ENCODE measurements at places on chromosomes 7 and 10.

DNA sequence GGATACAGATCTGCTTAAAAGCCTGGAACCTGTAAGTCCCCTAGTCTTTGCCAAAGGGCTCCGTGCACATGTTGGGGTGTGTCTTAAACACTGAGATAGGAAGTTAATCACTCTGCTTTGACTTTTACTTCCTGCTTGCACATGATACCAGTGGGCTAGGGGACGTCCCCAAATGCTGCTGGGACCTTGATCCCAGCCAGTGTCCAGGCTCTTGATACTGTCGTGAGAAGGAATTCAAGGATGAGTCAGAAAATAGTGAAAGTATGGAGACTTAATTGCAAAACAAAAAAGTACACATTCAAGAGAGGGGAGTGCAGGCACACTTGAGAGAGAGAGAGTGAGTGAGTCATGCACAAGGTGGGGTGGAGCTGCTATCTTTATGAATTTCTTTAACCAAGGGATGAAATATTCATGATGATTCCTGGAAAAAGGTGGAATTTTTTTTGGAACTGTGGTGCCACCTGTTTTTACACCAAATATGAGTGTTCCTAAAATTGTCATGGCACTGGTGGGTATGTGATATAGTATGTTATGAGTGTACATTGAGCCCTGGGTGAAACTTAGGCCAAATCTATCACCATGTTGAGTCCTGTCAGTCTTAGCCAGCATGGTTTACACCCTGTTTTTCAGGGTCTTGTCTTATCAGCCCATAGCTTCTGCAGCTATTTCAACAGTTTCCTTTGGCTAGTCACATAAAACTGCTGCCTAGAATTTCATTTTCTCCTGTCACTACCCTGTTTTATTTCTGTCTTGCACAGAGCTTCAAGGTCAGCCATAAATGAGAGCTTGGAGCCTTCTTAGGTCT, 88.3 kb upstream of the CYP26C1 start:
- no peak for DNase-seq

GRCh38 chr7:36245684-36246299, 92.7 kb downstream of the EEPD1 start:
- DNase-seq = no peak

- no peak for DNase-seq
Observed at GRCh38 chr7:44395067-44395466, 69.7 kb upstream of the CAMK2B start.

DNA sequence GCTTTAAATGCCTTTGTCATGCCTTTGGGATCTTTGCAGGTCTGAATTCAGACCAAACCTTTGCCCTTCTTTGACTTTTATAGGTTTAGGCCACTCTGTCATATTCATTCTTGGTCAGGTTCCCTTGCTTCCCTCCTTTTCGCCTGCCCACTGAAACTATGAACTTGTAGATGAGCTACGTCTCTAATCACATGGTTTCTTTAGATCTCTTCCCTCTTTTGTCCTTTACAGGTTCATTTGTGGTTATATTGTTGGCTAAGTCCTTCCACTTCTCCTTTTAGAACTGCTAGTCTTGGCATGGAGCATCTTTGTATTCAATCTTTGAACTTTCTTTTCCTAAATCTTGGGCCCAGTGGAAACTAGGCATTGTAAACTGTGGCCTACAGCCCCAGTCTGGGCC, 104.0 kb upstream of the ZEB1 start:
- no peak for DNase-seq

DNA sequence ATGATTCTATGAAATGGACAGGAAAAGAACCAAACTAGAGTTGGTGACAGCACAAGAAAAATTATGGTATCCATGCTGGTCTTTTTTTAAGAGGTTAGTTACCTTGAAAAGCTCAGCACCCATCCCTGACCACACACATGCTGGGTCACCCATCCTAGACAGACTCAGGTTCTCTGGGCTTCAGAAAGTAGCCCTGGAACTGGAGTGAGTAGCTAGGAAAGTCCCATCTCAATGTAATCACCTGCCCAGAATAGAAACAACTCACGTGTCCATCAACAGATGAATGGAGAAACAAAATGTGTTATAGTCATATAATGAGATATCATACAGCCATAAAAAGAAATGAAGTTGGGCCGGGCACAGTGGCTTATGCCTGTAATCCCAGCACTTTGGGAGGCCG, 37.0 kb downstream of the GSDME start:
- DNase-seq = no peak

DNA sequence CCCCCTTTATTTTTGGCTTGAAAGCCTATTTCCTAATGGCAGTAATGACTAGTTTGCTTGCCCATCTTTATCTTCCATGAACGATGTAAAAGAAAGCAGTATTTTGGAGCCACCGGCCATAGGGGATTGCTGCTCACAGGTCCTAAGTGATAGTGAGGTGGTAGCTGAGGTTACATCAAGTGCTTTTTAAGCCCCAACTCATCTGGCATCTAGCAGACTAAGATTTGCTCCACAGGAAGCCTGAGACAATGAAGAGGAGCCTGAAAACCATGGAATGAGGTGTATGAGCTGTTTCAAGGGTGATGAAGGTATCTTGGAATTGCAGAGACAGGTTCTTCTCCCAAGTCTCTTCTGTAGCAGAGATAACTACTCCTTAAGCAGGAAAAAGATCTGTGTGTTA, 496.3 kb downstream of the XPNPEP1 start:
- no peak for DNase-seq

GRCh38 chr7:158407581-158408317, 179.9 kb downstream of the PTPRN2 start:
- no peak for DNase-seq

DNA sequence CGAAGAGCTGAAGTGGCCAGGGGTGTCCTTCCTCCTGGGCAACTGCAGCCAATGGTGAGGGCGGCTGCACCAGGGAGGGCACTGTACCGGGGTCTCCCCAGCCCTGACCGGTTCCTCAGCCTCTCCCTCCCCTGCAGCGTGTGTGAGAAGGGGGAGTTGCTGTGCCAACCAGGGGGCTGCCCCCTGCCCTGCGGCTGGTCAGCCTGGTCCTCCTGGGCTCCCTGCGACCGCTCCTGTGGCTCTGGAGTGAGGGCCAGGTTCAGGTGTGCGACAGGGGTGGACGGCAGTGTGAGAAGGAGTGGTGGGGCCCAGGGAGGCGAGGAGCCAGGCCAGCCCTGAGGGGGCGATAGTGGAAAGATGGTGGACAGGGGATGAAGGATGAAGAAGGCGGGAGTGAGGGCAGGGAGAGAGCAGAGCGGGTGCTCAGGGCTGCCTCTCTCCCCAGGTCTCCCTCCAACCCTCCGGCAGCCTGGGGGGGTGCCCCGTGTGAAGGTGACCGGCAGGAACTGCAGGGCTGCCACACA, 30.2 kb upstream of the ZNF467 start:
- no peak for DNase-seq

DNA sequence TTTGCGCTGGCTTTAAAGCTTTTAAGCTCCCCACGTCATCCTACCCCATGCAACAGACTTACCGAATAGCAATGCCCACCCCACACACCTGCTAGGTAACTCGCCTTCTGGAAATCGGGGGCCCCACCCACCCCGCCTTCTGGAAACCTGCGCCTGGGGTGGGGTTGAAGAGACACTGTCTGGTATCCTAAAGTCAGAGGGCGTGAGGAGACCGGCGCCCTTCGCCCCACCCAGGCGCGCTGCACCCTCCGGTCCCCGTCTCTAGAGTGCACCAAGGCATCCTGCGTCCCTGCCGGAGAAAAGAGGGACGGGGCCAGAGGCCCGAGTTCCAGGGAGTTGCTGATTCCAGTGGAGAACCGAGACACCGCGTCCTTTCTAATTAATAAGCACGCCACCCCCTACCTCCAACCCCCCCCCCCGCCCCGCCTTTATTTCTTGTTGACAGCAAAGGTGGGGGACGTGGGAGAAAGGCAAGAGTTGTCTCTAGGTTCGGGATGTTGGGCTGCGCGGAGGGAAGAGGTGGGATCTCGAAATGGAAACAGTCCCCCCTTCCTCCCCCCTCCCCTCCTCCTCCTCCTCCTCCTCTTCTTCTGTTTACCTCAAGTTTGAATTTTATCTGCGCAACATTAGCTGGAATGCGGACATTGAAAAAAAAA, 220.9 kb upstream of the MKLN1 start:
- DNase-seq = no peak
